ENCODE measurements at places on chromosomes 7 and 10. TPM values are rescaled to one million over a fixed set of nuclear protein-coding genes. Genes with fewer than 3 reads are reported as not detected.

Gene ERVW-1
- total RNA-seq, result not detected

Gene ANKRD26
- 10.3 TPM for total RNA-seq

Gene TMEM176A
- not detected for total RNA-seq

Gene KDM7A
- 13.5 TPM for total RNA-seq

Gene DBF4
- total RNA-seq, result 68.8 TPM

Gene PGAM2
- not detected for total RNA-seq

Gene BMPER
- total RNA-seq, result not detected

Gene CTAGE8
- 0.97 TPM for total RNA-seq

Gene FIS1
- total RNA-seq, result 87.3 TPM

Gene P4HA1
- total RNA-seq, result 31.4 TPM

Gene VWDE
- 3.5 TPM for total RNA-seq
